ENCODE measurements at places on chromosomes 12 and 14. TPM values are rescaled to one million over a fixed set of nuclear protein-coding genes. Genes with fewer than 3 reads are reported as not detected.

SLC6A15 gene
- 38.2 TPM for total RNA-seq

RPGRIP1 gene
- total RNA-seq, result not detected

LRRC9 gene
- total RNA-seq, result not detected

KCNA5 gene
- total RNA-seq, result not detected

FERMT2 gene
- 20.5 TPM for total RNA-seq

NUAK1 gene
- 5.5 TPM for total RNA-seq

SLC38A4 gene
- not detected for total RNA-seq

KCNMB4 gene
- 0.53 TPM for total RNA-seq

DPY19L2 gene
- 1.3 TPM for total RNA-seq

RDH11 gene
- 56.8 TPM for total RNA-seq

FGF23 gene
- total RNA-seq, result not detected

HOXC11 gene
- total RNA-seq, result 4.2 TPM

Measured in A375 (cell line).